Activated T-helper 1 cell treated with anti-CD3 and anti-CD28 coated beads, Interleukin-12 subunit alpha, Interleukin-12 subunit beta, Interleukin-2, Interleukin-4 antibody, amounts not matched to agents 30 ng/mL and 10 ng/mL and 1 ng/mL, durations not matched to agents 14 hours and 24 hours and 36 hours (primary cell): ENCODE measurements at places on chromosomes 2 and 18. TPM values are rescaled to one million over a fixed set of nuclear protein-coding genes. Genes with fewer than 3 reads are reported as not detected.

DNA sequence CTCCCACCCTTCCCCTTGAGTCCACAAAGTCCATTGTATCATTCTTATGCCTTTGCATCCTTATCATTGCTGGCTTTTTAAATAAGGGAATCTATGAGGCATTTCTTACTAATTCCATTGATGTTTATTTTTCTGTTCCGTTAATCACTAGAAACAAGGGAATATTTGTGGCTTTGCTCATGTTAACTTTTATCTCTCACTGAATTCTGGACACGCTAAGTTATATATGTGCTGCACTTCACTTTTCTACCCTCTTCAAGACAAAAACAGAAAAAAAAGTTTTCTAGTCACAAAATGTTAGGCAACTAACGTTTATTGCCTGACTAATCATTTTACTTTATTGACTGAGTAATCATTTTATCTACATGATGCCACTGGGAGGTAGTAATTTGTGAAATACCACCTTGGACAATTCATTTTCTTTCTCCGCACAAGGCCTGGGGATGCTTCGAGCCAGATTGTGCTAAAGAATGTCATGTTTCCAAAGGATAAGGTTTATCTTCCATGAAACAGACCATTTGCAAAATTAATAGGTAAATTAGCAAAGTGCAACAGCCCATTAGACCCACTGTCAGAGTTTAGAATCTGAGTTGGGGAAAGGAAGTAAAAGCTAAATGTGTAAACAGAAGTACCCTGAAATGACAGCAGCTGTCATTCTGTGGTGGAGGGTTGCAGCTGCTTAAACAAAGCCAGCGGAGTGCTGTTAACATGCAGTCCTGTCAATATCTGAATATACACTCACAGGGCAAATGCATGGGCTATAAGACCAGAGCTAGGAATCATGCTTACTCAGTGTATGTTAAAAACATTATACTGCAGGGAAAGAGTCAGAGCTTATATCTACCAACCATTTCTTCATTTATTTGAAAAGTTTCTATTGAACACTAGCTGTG lies 658.7 kb downstream of the CNTNAP5 start:
- no peak for DNase-seq
- no peak overlapping the region for H3K27ac ChIP-seq
- no peaks in the 10 kb centered on the region for H3K36me3 ChIP-seq
- H3K4me1 ChIP-seq, result no peaks in the 10 kb centered on the region
- H3K4me3 ChIP-seq, result no peak overlapping the region

DNA sequence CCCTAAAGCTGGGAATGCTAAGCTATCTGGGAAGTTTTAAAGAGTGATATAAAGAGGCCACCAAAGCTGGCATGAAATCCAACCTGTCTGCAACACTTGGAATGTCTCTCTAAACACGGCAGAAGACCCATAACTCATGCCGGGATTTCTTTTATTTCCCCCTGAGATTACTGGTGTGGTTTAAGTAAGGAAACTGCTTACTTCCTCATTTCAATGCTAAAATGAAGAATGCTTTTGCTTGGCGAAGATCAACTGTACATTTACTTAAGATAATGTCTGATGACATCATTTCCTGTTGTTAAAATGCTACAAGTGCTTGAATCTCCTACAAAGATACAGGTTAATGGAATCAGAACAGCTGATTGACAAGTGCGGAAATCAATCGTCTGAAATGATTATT lies 353.8 kb upstream of the SALL3 start:
- H3K4me1 ChIP-seq, result no peaks in the 10 kb centered on the region
- no peaks in the 10 kb centered on the region for H3K27me3 ChIP-seq
- DNase-seq, result no peak
- no peak overlapping the region for H3K4me3 ChIP-seq

GRCh38 chr2:127763776-127764175 lies 47.2 kb downstream of the WDR33 start:
- H3K4me1 ChIP-seq, result peaks cover 8% of the 10 kb centered on the region
- H3K27me3 ChIP-seq, result no peaks in the 10 kb centered on the region
- peaks cover 49% of the 10 kb centered on the region for H3K36me3 ChIP-seq
- no peak for DNase-seq
- H3K27ac ChIP-seq, result no peak overlapping the region

GRCh38 chr2:234939576-234939975 lies 12.2 kb upstream of the SH3BP4 start:
- H3K27me3 ChIP-seq, result peaks cover 12% of the 10 kb centered on the region
- no peak overlapping the region for H3K4me3 ChIP-seq
- no peak for DNase-seq
- no peaks in the 10 kb centered on the region for H3K36me3 ChIP-seq
- no peaks in the 10 kb centered on the region for H3K4me1 ChIP-seq

- no peak for DNase-seq
- no peaks in the 10 kb centered on the region for H3K36me3 ChIP-seq
- no peak overlapping the region for H3K4me3 ChIP-seq
- no peaks in the 10 kb centered on the region for H3K27me3 ChIP-seq
- H3K4me1 ChIP-seq, result no peaks in the 10 kb centered on the region
- H3K27ac ChIP-seq, result no peak overlapping the region
Measured at GRCh38 chr2:200077210-200077650, 121.8 kb downstream of the MAIP1 start.

DNA sequence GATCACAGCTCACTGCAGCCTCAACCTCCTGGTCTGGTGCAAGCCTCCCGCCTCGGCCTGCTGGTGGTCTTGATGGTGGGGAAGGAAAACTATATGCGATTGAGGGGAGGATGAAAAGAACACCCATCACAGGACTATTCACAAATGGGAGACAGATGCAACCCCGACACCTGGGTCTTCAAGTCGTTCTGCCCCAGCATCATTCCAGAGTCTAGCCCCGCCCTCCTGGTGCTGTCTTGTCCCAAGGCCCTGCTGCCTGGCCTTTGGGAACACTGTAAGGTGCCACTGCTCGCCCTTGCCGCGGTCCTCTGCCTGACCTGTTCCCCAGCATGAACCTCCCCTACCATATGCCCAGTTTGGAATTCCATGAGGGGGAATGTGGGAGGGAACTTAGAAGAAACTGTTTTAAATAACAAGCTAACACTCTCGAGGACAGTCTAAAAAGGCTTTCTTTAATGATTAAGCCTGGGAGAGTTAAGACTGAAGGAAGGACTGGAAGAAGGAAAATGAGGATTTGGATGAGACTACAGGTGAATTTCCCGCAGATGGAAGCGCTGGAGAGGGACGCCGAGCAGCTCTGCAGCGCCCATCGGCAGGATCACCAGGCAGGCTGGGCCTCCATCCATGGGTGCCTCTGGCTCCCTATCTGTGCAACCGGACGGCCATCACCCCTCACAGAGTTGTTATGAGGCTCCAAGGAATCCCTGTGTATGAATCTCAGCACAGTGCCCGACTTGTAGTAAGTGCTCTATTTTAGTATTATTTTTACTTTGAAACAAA lies 75.0 kb downstream of the MEX3C start:
- H3K4me3 ChIP-seq, result no peak overlapping the region
- DNase-seq, result no peak

DNA sequence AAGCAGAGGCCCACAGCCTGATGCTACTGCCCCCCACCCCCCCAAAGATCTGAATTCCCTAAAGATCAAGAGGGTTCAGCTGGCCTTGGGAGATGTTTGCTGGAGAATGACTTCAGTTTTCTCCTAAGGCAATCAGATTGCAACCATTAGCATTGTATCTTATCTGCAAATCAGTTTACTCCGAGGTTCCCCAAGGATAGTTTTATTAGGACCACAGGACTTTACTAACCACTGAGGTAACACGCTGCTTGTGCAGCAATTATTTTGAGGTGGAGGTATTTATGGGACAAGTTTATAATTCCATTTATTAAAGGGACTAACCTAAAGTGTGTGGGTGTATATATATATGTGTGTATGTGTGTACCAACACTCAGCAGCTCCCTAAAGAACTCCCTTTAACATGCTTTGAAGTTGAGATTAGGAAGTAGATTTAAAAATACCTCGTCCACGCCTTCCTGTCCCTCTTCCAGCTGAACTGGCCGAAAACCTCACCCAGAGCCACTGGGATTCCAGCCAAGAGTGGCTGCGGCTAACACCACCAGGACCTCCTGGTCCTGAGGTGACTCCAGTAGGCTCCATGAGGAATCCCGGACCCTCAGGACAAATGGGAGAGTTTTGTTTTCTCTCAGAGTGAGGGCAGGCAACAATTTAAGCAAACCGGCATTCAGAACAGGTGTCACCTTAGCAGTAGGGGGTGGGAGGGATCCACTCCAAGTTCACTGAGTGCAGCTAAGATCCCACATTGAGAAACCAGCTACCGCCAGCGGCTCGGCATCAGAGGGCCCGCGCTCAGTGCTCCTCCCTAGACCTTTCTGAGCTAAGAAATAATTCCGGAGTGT lies 3.0 kb upstream of the DLX1 start:
- no peaks in the 10 kb centered on the region for H3K36me3 ChIP-seq
- DNase-seq, result no peak
- H3K27me3 ChIP-seq, result peaks cover 85% of the 10 kb centered on the region
- peak overlapping the region; percentile 63 for H3K27ac ChIP-seq
- H3K4me3 ChIP-seq, result no peak overlapping the region

DNA sequence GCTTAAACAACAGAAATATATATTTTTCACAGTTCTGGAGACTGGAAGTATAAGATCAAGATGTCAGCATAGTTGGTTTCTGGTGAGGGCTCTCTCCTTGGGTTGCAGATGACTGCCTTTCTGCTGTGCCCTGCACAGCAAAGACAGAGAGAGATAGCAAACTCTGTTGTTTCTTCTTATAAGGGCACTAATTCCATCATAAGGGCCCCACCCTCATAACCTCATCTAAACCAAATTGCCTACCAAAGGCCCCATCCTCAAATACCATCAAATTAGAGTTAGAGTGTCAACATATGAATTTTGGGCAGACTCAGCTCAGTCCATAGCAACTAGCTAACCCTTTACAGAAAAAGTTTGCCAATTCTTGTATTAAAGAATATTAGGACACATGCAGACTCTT lies 94.0 kb upstream of the TLK1 start:
- no peak overlapping the region for H3K4me3 ChIP-seq
- peaks cover 3% of the 10 kb centered on the region for H3K27me3 ChIP-seq
- H3K36me3 ChIP-seq, result peaks cover 3% of the 10 kb centered on the region
- no peak overlapping the region for H3K27ac ChIP-seq
- DNase-seq, result no peak
- H3K4me1 ChIP-seq, result peaks cover 13% of the 10 kb centered on the region

DNA sequence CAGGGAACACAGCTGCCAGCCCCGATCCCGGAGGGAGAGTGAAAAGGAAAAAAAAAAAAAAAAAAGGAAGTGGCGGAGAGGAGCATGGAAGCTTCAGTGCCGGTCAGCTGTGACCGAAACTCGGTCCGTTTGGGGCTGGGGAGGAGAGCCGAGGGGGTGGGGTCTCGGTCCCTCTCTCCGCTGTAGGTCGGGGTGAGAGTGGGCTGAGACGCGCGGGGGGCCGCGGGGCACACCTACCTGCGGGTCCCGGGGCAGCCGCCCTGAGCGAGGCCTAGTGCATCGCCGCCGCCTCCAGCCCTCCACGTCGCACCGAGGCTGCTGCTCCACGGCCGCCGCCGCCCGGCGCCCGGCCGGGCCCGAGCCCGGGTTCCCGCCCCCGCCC lies 536 bp downstream of the VPS54 start:
- peak overlapping the region; percentile 94 for H3K4me3 ChIP-seq
- H3K36me3 ChIP-seq, result peaks cover 13% of the 10 kb centered on the region
- no peak for DNase-seq
- H3K27me3 ChIP-seq, result no peaks in the 10 kb centered on the region

DNA sequence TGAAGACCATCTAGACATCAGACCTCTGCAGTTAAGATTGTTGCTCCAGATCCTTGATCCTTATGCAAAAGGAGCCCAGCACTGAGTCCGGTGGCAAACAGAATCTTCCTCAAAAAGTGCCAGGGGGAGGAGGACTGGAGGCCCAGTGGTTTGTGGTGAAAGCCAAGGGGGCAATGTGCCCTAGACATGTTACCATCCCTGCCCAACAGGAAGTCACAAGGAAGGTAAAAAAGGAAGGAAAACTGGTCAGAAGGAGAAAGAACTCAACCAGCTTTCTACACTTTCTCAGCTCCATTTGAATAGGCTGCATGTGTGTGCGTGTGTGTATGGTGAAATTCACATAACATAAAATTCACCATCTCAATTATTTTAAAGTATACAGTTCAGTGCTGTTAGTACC lies 25.0 kb upstream of the KDM3A start:
- H3K4me3 ChIP-seq, result no peak overlapping the region
- H3K4me1 ChIP-seq, result no peaks in the 10 kb centered on the region
- DNase-seq, result no peak
- peaks cover 19% of the 10 kb centered on the region for H3K27me3 ChIP-seq
- no peak overlapping the region for H3K27ac ChIP-seq

DNA sequence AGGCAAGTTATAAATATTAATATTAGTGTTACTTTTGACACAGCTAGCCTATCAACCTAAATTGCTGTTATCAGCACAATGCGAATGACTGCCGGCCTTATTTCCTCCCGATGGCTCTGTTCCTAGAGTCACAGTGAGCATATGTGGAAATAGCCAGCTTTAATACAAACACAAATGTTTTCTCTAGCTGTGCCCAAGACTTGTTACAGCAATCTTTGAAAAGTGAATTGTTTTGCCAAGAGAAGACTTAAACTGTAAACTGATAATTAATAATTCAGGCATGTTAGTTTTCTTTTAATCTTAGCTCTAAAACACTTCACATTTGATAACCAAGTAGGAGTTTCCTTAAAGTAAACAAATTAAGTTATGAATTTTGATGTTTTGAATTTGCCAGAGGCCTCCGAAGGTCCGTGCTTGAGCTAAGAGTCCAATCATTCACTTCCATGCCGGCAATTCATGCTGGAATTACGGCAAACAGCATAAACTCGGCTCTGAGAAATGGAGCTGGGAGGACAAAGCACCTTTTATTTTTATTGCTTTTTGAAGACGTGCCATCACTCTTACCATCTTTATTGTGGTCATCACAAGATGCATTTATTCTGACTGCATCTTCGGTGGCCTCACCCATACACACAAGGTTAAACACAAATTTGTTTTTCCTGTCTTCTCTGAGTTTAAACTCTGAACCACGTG lies 184.5 kb upstream of the CWC22 start:
- no peak for DNase-seq
- H3K4me1 ChIP-seq, result no peaks in the 10 kb centered on the region
- no peak overlapping the region for H3K4me3 ChIP-seq

The MCFD2 gene
- 48.8 and 51.0 TPM in 2 replicates for total RNA-seq

The DQX1 gene
- total RNA-seq, result 0.65 and 0.86 TPM in 2 replicates

The AFF3 gene
- total RNA-seq, result 1.7 and 2.4 TPM in 2 replicates

The FRZB gene
- total RNA-seq, result not detected in 2 replicates

The ERFE gene
- 0.20 TPM in 1 of 2 replicates, not detected in the other for total RNA-seq

The CCL20 gene
- total RNA-seq, result 1.2 and 3.2 TPM in 2 replicates

The OSBPL1A gene
- total RNA-seq, result 2.2 and 2.5 TPM in 2 replicates
